ENCODE measurements at places on chromosomes 11 and 22. TPM values are rescaled to one million over a fixed set of nuclear protein-coding genes. Genes with fewer than 3 reads are reported as not detected.

Gene PRCP
- total RNA-seq: 143 TPM

Gene OR6A2
- 0.11 TPM for total RNA-seq

DNA sequence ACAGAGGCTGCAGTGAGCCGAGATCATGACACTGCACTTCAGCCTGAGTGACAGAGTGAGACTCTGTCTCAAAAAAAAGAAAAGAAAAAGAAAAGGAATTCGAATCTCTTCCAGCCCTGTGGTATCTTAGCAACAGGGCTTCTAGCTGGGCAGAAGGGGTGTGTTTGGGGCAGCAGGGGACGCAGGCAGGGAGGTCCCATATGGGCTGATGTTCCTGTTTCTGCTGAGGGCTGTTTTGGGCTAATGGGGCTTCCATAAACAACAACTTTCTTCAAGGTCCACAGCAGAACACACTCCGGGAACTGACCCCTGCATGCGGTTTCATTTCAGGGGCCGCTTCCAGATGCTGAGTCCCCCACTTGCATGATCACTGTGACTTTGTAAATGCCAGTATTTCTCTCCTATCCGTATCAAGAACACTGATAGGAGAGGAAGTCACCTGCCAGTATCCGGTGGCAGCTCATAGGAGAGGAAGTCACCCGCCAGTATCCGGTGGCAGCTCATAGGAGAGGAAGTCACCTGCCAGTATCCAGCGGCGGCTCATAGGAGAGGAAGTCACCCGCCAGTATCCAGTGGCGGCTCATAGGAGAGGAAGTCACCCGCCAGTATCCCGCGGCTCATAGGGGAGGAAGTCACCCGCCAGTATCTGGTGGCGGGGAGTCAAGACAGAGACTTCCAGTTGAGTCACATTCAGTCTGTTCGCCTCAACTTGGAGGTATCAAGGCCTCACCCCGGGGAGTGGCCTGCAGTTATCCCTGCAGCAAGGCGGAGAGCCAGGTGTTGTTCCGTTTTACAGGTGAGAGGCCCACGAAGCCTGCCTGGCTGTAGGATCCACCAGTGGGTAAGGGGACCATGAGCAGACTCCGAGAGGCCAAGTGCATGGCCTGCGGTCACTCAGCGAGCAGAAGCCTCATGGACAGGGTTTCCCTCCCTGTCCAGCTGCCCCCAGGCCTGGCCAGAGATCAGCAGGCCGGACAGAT lies 8.3 kb upstream of the FGF19 start:
- DNase-seq: no peak

- no peak for DNase-seq
Measured at GRCh38 chr11:73469401-73469800, 93.2 kb downstream of the RELT start.

DNA sequence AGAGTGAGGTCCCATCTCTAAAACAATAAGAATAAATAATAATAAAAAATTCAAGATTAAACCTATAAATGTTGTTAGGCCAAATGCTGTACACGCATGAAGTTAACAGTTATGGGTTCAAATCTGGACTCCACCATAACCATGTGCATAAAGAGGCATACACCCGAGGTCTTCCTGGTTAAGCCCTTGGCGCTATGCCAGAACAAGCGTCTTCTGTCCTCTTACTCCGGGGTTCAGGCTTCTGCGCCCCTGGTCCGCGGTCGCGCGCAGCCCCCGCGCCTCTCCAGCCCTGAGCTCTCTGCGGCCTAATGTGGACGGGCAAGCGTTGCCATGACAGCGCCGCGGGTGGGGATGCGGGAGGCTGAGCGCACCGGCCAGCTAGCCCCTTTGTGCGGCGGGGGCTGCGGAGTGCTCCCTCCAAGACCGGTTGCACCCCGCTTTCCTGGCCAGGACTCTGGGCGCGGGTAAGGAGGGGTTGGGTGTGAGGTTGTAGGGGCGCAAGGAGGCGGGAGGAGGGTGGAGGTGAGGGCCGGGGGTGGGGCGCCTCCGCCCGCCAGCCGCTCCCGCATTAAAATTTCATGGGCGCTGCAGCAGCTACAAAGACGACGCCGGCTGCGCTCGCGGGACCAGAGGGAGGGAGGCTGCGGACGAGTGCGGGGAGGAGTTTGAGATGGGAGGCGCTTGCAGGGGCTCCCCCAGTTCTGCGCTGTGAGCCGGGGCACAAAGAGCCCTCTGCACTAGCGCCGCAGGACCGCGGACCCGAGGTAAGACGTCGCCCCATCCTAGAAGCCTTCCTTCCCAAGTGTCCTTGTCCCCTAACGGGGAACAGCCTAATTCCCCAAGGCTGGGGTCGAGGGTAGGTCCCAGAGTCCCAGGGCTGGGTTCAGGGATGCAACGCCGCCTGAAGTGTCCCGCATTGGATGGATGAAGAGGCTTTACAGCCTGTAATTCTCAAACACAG lies at the start of gene MIAT:
Gene MIAT, plus strand, starts transcription at position 698 of the 961 bp plus-strand sequence.
- DNase-seq: no peak

- no peak for DNase-seq
Measured at GRCh38 chr11:26687351-26687750, 34.5 kb downstream of the SLC5A12 start.

GRCh38 chr11:25247336-25247735 lies 750.5 kb downstream of the LUZP2 start:
- DNase-seq: no peak

- no peak for DNase-seq
Measured at GRCh38 chr22:30902496-30903357, 65.8 kb downstream of the MORC2 start.

DNA sequence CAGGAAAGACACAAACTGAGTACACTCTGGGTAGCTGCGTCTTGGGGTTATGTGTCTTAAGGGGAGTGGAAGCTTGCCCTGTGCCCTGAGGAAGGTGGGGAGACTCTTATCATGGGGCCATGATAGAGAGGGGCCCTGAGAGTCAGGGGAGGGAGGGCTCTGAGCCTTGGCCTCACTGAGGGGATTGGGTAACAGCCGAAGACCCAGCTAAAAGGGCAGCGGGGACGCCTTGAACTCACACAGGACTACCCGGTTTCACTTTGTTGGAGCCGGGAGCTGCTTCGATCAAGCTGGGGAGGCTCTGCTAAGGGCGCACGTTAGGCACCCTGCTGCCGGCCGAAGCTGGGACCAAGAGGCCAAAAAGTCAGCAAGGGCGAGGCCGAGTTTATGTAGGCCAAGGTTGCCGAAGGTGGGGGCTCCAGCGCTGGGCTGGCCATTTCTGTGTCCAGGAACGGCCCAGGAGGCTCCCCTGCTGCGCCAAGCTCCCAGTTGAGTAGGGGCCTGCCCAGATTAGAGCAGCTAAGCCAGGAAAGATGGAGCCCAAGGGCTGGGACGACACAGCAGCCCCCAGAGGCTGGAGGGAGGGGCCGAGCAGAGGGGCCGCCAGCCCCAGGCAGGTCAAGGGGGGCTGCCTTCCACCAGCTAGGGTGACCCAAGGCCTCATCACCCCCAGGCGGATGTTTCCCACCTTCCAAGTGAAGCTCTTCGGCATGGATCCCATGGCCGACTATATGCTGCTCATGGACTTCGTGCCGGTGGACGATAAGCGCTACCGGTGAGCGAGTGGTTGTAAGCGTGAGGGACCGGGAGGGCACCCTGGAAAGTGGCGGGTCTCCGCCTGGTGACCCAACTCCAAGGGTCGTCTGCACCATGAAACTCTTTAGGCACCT lies 2.2 kb downstream of the TBX1 start:
- DNase-seq: no peak

- no peak for DNase-seq
Measured at GRCh38 chr22:20093418-20094196, 13.6 kb downstream of the DGCR8 start.

- DNase-seq: no peak
Measured at GRCh38 chr11:69663326-69663725, 11.8 kb downstream of the LTO1 start.

DNA sequence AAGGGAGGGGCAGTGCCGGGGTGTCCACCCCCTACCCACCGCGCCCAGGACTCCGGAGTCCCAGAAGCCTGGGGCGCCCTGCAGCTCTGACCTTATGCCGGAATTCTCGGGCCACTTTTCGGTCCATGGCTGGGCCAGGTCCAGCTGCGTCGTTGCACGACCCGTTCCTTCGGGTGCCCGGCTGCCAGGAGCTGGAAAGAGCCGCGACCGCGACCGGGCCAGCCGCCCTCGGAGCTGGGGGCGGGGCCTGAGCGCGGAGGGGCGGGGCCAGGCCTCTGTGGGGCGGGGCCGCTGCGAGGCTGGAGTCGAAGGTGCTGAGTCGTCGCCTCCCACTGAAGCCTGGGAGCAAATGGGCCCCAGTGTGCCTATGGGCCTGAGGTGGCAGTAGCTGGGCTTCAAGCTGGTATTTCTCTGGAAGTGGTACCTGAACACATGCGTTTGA lies at the start of gene USH1C:
Gene USH1C, minus strand, starts transcription at position 236 of the 442 bp plus-strand sequence. Its CDS starts 109 bp downstream, at position 127.
- DNase-seq: no peak

- no peak for DNase-seq
Measured at GRCh38 chr11:77198440-77198849, 70.4 kb downstream of the MYO7A start.
